ENCODE measurements at places on chromosomes 1 and 21.

GRCh38 chr1:14724678-14725077, 126.2 kb downstream of the KAZN start:
- no peaks in the 10 kb centered on the region for H3K27me3 ChIP-seq
- no peaks in the 10 kb centered on the region for H3K36me3 ChIP-seq
- no peaks in the 10 kb centered on the region for H3K4me1 ChIP-seq
- H3K27ac ChIP-seq, result no peak overlapping the region
- H3K4me3 ChIP-seq, result no peak overlapping the region
- DNase-seq, result no peak

GRCh38 chr1:51952638-51953037, 37.9 kb downstream of the RAB3B start:
- no peak overlapping the region for H3K4me3 ChIP-seq
- no peak for DNase-seq
- peaks cover 88% of the 10 kb centered on the region for H3K4me1 ChIP-seq
- H3K27me3 ChIP-seq, result no peaks in the 10 kb centered on the region
- peak overlapping the region; percentile 65 for H3K27ac ChIP-seq
- H3K36me3 ChIP-seq, result no peaks in the 10 kb centered on the region

DNA sequence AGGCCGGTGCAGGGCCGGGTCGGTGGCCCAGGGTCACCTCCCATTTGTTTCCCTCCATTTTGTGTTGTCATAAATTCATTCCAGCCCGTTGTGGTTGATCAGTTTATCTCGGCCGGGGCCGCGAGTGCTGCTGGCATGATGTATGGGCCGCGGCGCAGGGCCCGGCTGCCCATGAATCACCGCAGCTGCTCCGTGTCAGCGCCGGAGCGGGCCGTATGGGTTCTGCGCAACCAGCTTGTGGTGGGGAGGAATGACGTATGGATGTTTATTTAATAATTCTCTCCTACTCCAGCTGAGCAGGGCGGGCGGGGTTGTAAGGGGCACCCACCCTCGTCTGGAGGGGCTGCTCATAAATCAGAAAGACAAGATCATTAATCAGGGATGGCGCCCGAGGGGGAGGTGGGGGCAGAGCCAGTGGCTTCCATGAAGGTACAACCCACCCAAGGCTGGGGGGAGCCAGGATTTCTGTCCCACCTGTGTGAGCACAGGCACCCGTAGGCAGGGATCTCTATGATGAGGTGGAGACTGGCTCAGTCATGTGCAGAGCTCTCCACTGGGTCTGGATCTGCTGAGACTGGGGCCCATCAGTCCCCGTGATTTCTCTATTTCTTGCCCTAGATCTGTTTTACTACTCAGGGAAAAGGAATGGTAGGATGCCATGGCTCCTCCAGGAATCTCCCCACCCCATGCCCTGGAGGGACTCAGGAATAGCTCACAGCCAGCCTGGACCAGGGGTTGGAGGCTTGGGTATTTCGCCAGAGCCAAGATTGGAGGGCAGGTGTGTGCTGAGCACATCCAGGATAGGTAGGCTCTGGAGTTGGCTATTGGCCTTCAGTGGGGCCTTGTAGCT, 27.8 kb downstream of the TMEM53 start:
- no peak for DNase-seq
- H3K36me3 ChIP-seq, result peaks cover 51% of the 10 kb centered on the region
- no peak overlapping the region for H3K27ac ChIP-seq
- H3K27me3 ChIP-seq, result no peaks in the 10 kb centered on the region

- DNase-seq, result no peak
- H3K36me3 ChIP-seq, result no peaks in the 10 kb centered on the region
- H3K27ac ChIP-seq, result no peak overlapping the region
- no peak overlapping the region for H3K4me3 ChIP-seq
- H3K4me1 ChIP-seq, result no peaks in the 10 kb centered on the region
Measured at GRCh38 chr1:228000416-228000815, 6.4 kb upstream of the WNT3A start.

GRCh38 chr21:26332867-26333266, 162.3 kb upstream of the APP start:
- H3K27me3 ChIP-seq, result no peaks in the 10 kb centered on the region
- no peak for DNase-seq
- H3K27ac ChIP-seq, result no peak overlapping the region
- H3K36me3 ChIP-seq, result no peaks in the 10 kb centered on the region
- H3K4me1 ChIP-seq, result no peaks in the 10 kb centered on the region
- H3K4me3 ChIP-seq, result no peak overlapping the region

GRCh38 chr1:48442864-48443619, 29.0 kb downstream of the SPATA6 start:
- peak; percentile 6 for DNase-seq
- no peaks in the 10 kb centered on the region for H3K36me3 ChIP-seq
- H3K4me1 ChIP-seq, result no peaks in the 10 kb centered on the region
- H3K27ac ChIP-seq, result no peak overlapping the region
- no peak overlapping the region for H3K4me3 ChIP-seq

GRCh38 chr1:106846656-106847055, 209.8 kb upstream of the PRMT6 start:
- H3K4me3 ChIP-seq, result no peak overlapping the region
- H3K36me3 ChIP-seq, result no peaks in the 10 kb centered on the region
- H3K27me3 ChIP-seq, result no peaks in the 10 kb centered on the region

DNA sequence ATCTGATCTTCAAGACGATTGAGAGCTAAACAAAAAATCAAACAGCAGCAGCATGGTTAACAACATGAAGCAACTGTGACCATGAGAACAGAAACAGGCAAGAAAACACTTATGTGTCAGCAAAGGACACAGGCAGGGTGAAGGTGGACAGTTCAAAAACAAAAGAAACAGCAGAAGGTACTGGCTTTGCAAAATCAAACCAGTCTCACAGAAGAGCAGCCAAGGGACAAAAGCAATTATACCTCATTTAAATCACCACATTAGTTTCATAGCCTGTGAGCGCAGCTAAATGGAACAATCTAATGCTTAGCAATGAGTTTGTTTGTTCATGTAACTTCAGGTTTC, 59.1 kb downstream of the CAPN2 start:
- no peak for DNase-seq
- peaks cover 75% of the 10 kb centered on the region for H3K36me3 ChIP-seq
- no peak overlapping the region for H3K4me3 ChIP-seq
- no peaks in the 10 kb centered on the region for H3K4me1 ChIP-seq

- H3K36me3 ChIP-seq, result no peaks in the 10 kb centered on the region
- no peaks in the 10 kb centered on the region for H3K27me3 ChIP-seq
- no peaks in the 10 kb centered on the region for H3K4me1 ChIP-seq
- no peak overlapping the region for H3K27ac ChIP-seq
- DNase-seq, result no peak
Measured at GRCh38 chr1:87213135-87213515, 115.6 kb upstream of the LMO4 start.

DNA sequence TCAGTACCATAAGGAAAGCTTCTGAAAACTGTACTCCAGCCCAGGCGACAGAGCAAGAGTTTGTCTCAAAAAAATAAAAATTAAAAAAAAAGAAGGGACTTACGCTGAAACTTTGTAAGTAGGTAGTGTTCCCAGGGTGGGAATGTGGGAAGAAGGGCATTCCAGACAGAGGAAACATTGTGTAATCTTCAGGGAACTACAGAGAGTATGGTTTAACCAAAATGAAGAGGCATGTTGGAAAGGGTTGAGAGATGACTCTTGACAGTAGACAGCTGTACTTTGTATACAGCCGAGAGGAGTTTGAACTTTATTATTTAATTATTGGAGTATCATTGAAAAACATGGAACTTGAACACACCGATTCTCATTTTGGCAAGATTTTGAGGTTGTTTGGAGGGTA, 43.0 kb downstream of the PPP2R5A start:
- H3K27ac ChIP-seq, result no peak overlapping the region
- no peak for DNase-seq
- H3K27me3 ChIP-seq, result no peaks in the 10 kb centered on the region
- no peak overlapping the region for H3K4me3 ChIP-seq
- no peaks in the 10 kb centered on the region for H3K4me1 ChIP-seq

DNA sequence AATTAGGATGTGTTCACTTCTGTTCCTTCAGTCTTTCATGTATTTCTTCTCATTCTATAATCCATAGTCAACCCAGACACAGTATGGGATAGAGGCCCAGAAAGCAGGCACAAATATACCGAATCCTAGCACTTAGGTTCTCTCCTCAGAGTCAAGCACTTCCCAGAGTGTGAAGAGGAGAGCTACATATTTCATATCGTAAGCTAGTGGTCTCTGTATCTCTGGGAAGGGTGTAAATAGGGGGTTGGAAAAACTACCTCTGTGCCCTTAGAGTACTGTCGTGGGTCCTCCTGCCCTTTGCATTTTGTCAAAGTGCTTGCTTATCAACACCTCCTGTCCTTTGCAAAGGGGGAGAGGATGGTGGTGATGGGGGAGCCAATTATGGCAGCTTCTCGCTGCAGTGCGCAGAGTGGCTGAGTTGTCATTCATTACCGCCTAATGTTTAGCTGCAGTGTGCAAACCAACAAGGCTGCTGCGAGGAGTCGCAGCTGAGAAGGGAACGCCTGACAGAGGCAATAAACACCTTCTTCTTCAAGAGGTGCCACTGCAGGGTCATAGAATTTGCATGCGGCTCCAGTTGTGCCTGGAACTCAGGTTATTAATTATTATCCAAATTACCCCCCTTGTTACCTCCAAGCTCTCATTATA, 182.7 kb downstream of the NUF2 start:
- H3K27me3 ChIP-seq, result no peaks in the 10 kb centered on the region
- no peak overlapping the region for H3K27ac ChIP-seq
- H3K4me1 ChIP-seq, result peaks cover 14% of the 10 kb centered on the region
- H3K36me3 ChIP-seq, result no peaks in the 10 kb centered on the region
- no peak for DNase-seq

- no peak overlapping the region for H3K27ac ChIP-seq
- H3K4me1 ChIP-seq, result peaks cover 7% of the 10 kb centered on the region
- no peaks in the 10 kb centered on the region for H3K36me3 ChIP-seq
- no peak overlapping the region for H3K4me3 ChIP-seq
Measured at GRCh38 chr1:89962742-89963075, 32.2 kb upstream of the ZNF326 start.

DNA sequence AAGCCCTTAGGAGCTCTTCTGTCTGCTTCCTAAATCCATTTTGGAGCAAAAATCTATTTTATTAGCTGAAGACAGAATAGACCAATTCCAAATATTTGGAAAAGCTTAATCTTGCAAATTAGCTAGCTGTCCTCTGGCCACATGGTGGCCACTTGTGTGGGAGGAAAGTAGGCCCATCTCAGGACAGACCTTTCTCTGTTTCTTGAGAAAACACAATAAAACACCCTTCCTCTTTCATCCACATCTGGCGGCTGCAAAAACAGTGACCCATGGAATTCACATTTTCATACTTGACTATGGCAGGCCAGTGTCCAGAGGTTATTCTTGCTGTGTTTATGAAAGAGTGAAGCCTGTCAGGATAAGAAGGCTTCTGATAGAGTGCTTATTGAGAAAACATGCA, 275.6 kb downstream of the PLPP3 start:
- H3K27me3 ChIP-seq, result no peaks in the 10 kb centered on the region
- H3K4me1 ChIP-seq, result no peaks in the 10 kb centered on the region
- no peak overlapping the region for H3K27ac ChIP-seq
- H3K4me3 ChIP-seq, result no peak overlapping the region

DNA sequence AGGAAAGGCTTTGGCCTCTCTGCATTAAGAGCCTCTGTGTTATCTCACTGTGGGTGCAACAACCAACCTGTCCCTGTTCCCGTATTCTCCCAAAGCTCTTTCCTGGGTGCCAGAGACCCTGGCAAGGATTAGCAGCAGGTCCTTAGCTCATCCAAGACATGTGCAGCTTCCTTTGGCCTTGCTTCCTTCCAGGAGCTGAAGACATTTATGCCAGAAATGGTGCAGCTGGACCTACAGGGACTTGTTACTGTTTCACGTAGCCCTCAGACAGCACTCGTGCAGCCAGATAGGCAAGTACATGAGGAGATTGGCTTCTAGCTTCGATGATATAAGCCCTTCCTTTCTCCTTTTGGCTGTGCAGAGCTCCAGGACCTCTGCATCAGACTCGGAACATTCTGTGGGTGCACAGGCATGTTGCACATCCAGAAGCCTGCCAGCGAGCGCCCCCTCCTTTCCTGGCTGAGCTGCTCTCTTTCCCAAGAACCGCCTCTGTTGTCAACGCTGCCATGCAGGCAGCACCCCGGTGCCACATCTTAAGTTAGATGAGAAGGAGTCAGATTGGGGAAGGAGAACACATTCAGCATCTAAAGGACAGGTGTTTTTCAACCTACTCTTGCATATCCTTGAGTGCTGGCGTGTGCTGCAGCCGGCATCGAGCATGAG, 284.5 kb upstream of the PLXNA2 start:
- DNase-seq, result no peak
- H3K36me3 ChIP-seq, result no peaks in the 10 kb centered on the region
- no peak overlapping the region for H3K4me3 ChIP-seq
- no peaks in the 10 kb centered on the region for H3K4me1 ChIP-seq
- no peak overlapping the region for H3K27ac ChIP-seq

DNA sequence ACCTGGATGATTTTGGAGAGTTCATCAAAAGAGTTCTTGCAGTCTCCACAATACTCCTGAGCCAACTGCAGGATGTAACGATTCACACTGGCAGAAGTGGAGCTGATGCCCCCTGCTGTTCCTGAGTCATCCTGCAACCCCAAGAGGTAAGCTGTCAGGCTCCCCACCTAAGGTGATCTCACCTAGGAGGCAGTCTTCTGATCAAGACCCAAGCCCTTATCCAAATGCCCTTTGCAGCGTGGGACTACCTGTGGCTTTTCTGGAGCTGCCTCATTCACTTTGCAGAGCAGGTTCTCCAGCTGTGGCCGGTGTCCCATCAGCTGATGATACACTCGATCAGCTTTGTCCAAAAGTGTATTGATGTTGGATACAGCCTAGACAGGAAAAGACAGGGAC, 96.4 kb downstream of the UBR4 start:
- no peaks in the 10 kb centered on the region for H3K4me1 ChIP-seq
- DNase-seq, result peak; percentile 48
- H3K27ac ChIP-seq, result no peak overlapping the region
- peaks cover 98% of the 10 kb centered on the region for H3K36me3 ChIP-seq

GRCh38 chr1:66575739-66576138, 41.8 kb downstream of the SGIP1 start:
- DNase-seq, result no peak
- H3K27ac ChIP-seq, result no peak overlapping the region
- no peak overlapping the region for H3K4me3 ChIP-seq
- no peaks in the 10 kb centered on the region for H3K27me3 ChIP-seq
- H3K4me1 ChIP-seq, result peaks cover 20% of the 10 kb centered on the region
- H3K36me3 ChIP-seq, result no peaks in the 10 kb centered on the region

Data from A673 (cell line).